ENCODE measurements at places on chromosomes 7 and 10. TPM values are rescaled to one million over a fixed set of nuclear protein-coding genes. Genes with fewer than 3 reads are reported as not detected.
A peak's percentile ranks its signal among the peaks of the same experiment; 100 is the strongest.

GRCh38 chr10:74898201-74898976, 72.0 kb downstream of the KAT6B start:
- DNase-seq = no peak

DNA sequence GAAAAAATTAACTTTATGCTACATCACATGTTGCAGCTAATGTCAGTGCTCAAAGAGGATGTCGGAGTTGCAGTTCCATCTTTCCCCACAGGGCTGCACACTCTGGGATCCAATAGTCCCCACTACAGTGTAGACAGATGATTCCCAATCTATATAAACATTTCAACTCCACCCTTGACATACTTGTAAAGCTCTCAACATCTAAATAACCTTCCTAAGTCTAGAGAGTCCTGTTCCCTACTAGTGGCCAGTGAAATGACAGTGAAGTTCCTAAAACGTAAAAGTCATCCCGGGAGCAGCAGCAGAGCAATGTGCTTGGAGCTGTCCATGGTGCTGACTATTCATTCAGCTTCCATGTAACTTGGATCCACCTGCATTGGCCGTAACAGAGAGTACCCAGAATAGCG, 145.1 kb downstream of the GRM8 start:
- DNase-seq = peak; percentile 60

- no peak for DNase-seq
Observed at GRCh38 chr7:17421941-17422340, 123.5 kb downstream of the AHR start.

GRCh38 chr7:129643550-129644170, 32.1 kb downstream of the NRF1 start:
- no peak for DNase-seq

GRCh38 chr10:132134241-132135052, 52.3 kb upstream of the DPYSL4 start:
- DNase-seq = no peak

GRCh38 chr10:45514291-45515270, 140.6 kb downstream of the ALOX5 start:
- no peak for DNase-seq

- DNase-seq = no peak
Observed at GRCh38 chr10:93147281-93147680, 73.6 kb downstream of the CYP26A1 start.

DNA sequence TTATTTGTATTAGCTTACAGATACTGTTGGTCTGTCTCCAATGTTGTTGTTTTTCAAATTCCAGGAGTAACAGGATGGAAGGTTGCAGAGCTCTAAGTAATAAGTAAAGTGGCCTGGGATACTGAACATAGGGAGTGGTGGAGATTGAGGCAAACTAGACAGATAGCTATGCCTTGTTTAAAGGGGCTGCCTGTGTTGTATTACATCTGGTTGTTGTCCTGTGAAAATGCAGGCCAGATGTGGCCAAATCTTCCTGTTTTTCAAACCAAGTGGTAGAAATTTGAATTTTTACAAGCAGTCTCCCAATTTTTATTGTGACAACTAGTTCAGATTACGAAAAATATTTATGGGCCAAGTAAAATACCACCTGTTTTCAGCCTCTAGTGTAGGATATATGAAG, 33.5 kb downstream of the BICC1 start:
- DNase-seq = no peak

DNA sequence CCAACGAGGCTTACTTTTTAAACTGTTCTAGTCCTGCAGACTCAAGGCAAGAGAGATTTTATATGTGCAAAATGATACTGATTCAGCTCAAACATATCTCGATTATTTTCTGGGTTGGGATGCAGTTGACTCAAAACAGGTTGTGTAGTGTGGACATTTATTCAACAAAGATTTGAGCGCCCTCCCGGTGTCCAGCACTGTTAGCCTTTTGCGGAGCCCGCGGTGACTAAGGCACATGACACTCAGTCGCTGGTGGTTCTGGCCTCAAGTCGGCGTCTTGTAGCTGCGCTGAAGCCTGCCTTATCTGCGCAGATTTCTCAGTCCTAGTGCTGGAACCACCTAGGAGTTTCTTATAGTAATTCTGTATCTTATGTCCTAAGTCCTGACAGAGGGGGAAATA, 938 bp upstream of the CADPS2 start:
- no peak for DNase-seq

GRCh38 chr7:36651404-36651803, 72.9 kb downstream of the AOAH start:
- DNase-seq = no peak

- DNase-seq = no peak
Observed at GRCh38 chr10:11906714-11907113, 83.6 kb downstream of the PROSER2 start.

- DNase-seq = no peak
Observed at GRCh38 chr10:78563314-78563713, 505.5 kb upstream of the ZMIZ1 start.

GRCh38 chr7:130956417-130957136, 222.6 kb upstream of the KLF14 start:
- DNase-seq = no peak

GRCh38 chr7:24750441-24751055, 6.7 kb downstream of the GSDME start:
- no peak for DNase-seq

DNA sequence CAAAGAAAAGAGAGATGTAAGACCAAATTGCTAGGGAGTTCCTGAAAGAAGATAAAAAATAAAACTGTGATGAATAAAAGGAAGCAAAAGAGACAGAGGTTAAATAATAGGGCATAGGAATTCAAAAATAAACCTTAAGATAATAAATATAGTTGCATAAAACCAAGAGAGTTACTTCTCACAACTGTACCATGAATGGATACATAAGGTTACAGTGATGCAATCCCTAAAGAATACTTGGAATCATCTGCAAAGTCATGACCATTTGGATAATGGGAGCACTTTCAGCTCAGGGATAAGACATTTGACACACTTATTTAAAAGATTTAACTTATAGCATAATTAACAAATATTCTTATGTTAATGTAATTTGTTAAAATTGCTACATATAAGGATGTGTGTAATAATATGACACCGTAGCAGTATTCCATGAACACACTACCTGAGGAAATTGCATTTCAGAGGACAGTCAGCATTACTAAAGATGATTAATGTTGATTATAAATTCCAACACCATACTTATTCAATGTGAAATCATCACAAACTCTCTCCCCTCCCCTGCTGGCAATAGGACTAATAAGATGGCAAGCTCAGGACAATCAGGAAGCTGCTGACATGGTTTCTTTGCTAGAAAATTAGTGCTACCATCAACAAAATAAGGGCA, 202.1 kb upstream of the AKR1E2 start:
- DNase-seq = no peak

DNA sequence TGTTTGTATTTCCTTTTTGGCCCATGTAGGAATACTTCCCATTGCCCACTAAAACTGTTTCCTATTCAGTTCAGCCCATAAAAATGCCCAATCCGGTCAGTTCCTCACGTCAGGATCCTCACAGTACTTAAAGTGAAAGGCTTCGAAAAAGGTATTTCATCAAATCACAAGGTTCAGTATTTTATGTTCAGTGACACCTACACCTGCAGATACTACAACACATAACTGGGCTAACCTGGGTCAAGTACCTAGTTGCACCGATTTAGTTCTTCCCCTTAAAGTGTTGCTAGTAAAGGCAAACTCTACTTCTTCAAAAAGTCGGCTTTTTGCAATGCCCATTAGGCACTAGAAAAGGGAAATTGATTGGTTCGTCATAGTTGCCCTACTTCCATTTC, 1.1 kb downstream of the SNX13 start:
- DNase-seq = peak; percentile 10

DNA sequence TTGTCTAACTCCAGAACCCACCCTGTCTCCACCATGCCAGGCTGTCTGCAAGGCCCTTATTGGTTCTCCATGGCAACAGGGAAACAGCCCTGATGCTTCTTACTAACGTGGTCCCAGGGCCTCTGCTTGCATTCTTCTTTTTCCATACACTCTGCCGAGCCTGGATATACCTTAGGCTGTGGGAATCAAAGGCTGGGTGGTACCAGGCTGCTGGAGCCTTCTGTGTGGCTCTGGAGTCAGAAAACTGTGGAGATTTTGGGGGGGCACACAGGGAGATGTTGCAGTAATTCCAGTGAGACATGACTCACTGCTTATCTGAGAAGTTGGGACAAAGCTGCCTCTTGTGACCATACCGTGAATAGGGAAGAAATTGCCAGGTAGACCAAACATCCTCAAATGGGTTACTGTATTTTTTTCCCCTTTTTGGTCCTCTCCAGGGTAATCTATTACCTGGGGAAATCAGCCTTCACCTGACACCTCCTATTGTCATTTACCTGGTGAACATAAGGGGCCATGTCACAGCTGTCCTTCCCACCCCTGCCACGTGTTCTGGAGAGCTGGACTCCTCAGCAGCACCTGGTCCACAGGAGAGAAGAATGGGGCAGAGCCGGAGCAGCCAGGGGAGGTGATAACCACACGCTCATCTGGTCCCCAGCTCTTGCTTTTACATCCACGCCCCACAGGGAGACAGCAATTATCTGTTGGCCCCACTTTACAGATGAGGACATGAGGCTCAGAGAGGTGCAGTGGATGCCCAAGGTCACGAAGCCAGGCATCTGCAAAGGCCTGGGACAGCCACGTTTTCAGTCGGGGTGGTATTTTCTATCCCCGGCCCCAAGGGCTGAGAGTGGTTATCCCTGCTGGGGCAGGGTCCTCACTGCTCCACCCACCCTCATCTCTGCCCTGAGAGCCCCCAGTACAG, 4.6 kb downstream of the CHST3 start:
- DNase-seq = no peak

GRCh38 chr10:13892001-13892491, 305.3 kb downstream of the PRPF18 start:
- DNase-seq = no peak

DNA sequence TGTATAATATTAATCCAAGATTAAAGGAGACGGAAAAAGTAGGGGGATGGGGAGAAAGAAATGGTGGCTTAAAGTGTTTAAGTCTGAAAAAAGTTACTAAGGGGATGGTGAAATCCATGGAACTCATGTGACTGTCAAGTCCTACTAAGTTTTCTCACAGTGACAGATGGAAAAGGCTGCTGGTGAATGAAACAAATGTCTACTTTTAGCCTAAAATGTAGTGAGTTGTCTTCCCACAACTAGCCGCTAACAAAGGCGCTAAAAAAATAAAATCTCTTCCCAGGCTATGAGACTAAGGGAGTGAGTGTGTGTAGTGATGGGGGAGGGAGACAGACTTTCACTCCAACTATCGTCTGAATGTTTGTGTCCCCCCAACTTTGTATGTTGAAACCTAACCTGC, 12.6 kb downstream of the VIM start:
- DNase-seq = no peak

DNA sequence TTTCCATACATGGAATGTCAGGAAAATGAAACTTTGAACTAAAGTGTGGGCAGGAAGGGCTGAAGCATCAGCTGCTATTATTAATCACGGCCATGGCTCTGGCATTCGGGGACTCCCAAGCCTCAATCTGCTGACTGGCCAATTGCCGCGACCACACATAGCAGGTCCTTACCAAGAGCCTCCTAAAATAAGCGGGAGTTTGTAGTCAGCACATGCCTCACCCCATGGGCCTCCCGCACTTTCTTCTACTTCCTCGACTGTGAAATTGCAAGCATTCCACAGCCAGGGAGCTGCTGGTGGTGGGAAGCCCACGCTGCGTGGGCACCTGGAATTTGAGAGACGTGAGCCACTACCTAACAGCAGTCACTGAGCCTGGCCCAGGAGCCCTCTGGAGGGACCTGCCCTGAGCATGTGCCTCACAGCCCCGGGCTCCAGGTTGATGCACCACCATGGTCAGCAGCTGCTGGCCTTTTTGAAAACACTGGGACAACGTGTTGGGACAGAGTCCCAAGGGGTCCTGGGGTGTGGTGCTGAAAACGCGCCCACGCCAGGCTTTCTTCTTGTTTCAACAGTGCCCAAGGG, 211.4 kb downstream of the TNS3 start:
- DNase-seq = no peak

GRCh38 chr7:36440880-36441279, 51.2 kb downstream of the ANLN start:
- no peak for DNase-seq

DNA sequence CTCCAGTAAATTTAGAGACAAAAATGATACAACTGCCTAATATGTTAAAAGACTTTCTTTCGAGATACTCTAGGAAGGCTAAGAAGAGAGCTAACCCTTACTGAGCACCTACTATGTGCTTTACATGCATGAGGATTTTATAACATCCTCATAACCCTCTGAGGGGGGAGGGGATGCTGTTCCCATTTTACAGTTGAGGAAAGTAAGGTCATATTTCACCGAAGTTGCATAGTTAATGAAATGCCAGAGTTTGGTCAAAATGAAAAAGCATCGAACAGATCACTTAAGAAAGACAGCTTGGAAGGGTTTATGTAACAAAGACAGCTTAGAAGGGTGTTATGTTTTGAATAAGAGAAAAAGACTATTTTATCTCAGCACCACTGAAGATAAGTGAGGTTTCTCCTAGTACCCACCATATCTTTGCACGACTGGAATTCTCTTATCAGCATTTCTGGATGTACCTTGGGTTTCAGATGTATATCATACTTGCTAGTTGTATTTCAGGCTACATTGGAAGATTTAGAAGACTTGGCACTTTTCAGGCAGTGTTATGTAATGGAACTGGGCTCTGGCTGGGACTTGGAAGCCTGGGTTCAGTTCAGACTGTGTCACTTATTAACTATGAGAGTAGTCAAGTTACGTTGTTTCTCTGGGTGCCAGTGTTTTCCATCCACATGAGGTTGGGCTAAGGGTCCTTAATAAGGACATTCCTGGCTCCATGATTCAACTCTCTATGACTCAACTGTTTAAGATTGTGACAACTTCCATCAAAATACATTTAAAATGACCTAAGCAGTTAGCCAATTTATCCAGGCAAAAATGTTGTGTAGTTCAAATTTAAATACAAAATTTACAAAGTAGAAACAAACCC, 6.0 kb downstream of the RHOBTB1 start:
- no peak for DNase-seq

GRCh38 chr7:39733881-39734632, 110.7 kb downstream of the RALA start:
- no peak for DNase-seq

- DNase-seq = no peak
Observed at GRCh38 chr7:89377219-89377618, 581.7 kb upstream of the TEX47 start.

GRCh38 chr7:102204212-102204611, 82.5 kb upstream of the SH2B2 start:
- no peak for DNase-seq

DNA sequence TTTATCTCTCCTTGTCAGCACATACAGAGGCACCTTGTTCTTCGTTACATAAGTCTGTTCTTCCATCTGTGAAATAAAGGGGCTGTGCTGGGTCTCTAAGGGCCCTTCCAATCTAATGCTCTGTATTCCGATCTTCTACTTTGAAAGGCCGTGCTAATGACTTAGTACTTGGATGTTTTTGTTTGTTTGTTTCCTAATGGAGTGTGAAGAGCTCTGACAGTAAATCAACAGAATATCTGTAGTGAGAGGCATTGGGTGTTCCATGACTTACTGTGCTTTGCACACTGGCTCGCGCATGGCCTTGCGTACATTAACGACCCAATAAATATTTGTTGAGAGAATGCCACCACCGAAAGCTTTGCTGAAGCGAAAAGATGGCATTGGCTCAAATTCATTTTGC, 162.1 kb downstream of the CHN2 start:
- no peak for DNase-seq

GRCh38 chr7:25908154-25908949, 243.6 kb upstream of the NFE2L3 start:
- DNase-seq = no peak

RALA gene
- 68.6 TPM for polyA plus RNA-seq

PKD2L1 gene
- 0.10 TPM for polyA plus RNA-seq

ZNF277 gene
- 40.8 TPM for polyA plus RNA-seq

C10orf143 gene
- 6.5 TPM for polyA plus RNA-seq

ARID5B gene
- polyA plus RNA-seq = 47.2 TPM

ZNF467 gene
- 36.2 TPM for polyA plus RNA-seq

HOXA4 gene
- polyA plus RNA-seq = 18.9 TPM

FGF8 gene
- 13.8 TPM for polyA plus RNA-seq
